ENCODE measurements at places on chromosomes 3 and 15.

- DNase-seq, result no peak
Measured at GRCh38 chr3:179304605-179305004, 18.2 kb upstream of the ZNF639 start.

DNA sequence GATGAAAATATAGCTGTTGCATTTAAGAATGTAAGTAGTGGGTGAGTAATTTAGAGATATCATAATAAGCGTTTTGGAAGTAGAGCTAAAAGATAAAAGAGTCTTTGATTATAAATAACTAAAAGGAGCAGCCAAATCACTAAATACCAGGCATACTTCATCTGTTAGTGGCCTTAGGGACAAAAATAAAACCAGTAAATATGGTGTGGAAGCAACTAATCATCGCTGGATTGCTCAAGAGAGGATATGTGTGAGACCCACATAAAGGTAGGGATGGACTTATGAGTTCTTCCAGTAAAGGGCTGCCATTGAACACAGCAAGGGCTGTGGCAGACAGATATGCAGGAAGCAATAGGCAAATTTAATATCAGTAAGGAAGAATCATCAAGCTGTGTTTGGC lies 356.2 kb downstream of the CNTN4 start:
- DNase-seq, result no peak

- DNase-seq, result no peak
Measured at GRCh38 chr3:178097576-178097975, 438.7 kb upstream of the KCNMB2 start.

- DNase-seq, result no peak
Measured at GRCh38 chr3:26237036-26237682, 385.4 kb upstream of the LRRC3B start.

Data from activated effector memory CD4-positive, alpha-beta T cell treated with Interleukin-2 at 50 U/mL for 16 hours (primary cell).